Right lobe of liver (tissue), 6 donors: ENCODE measurements at places on chromosomes 5 and 9.
A peak's percentile ranks its signal among the peaks of the same experiment; 100 is the strongest.

GRCh38 chr5:40240111-40240510 is 439.6 kb upstream of the PTGER4 start:
- H3K27me3 ChIP-seq = no peaks in the 10 kb centered on the region
- H3K4me1 ChIP-seq = no peaks in the 10 kb centered on the region
- H3K4me3 ChIP-seq = no peak overlapping the region
- DNase-seq = no peak
- H3K27ac ChIP-seq = no peak overlapping the region

GRCh38 chr5:107337281-107337680 is 333.5 kb downstream of the EFNA5 start:
- no peaks in the 10 kb centered on the region for H3K4me1 ChIP-seq
- no peak overlapping the region for H3K4me3 ChIP-seq
- DNase-seq = no peak
- H3K36me3 ChIP-seq = no peaks in the 10 kb centered on the region
- no peak overlapping the region for H3K27ac ChIP-seq

GRCh38 chr5:170573660-170574059 is 69.8 kb downstream of the KCNIP1 start:
- H3K4me1 ChIP-seq = no peaks in the 10 kb centered on the region
- no peak overlapping the region for H3K4me3 ChIP-seq
- H3K36me3 ChIP-seq = no peaks in the 10 kb centered on the region
- no peaks in the 10 kb centered on the region for H3K27me3 ChIP-seq
- no peak for DNase-seq

- no peaks in the 10 kb centered on the region for H3K36me3 ChIP-seq
- H3K27ac ChIP-seq = no peak overlapping the region
- no peaks in the 10 kb centered on the region for H3K27me3 ChIP-seq
- DNase-seq = no peak
- peaks cover 13% of the 10 kb centered on the region for H3K4me1 ChIP-seq
- no peak overlapping the region for H3K4me3 ChIP-seq
These were observed 192.1 kb downstream of the ERCC6L2 start for GRCh38 chr9:96067600-96067999.

DNA sequence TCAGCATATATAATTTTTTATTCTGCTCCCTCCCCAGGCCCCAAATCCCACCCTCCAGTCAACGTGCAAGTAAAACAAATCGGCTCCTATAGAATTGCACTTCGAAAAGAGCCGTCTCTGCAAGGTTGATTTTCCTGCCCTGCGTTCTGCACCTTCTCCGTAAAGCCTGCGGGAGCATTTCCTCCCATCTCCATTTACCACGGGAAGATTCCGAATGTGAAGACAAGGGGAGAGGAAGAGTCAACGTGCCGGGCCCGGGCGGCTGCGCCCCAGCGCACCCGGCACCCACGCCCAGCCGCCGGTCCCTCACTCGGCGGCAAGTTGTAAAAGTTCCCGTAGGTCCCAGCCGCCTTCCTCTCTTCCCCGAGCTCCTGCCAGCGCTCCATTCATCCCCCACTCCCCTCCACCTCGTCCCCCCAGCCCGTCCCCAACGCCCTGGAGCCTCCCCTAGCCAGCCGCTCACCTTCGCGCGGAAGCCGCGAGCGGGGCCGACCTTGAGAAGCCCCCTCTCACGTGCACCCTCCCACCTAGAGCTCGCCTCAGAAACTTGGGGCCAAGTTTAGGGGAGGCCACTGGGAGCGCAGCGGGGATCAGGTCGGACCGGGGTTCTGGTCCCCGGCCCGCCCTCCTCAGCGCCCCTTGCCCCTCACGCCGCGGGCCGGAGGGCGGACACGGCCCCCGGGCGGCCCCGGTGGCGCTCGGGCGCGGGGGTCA is 431 bp downstream of the BNC2 start:
- DNase-seq = no peak
- H3K4me1 ChIP-seq = peaks cover 18% of the 10 kb centered on the region
- H3K36me3 ChIP-seq = no peaks in the 10 kb centered on the region
- H3K4me3 ChIP-seq = peak overlapping the region; percentile 42
- H3K27me3 ChIP-seq = peaks cover 8% of the 10 kb centered on the region
- H3K27ac ChIP-seq = no peak overlapping the region

DNA sequence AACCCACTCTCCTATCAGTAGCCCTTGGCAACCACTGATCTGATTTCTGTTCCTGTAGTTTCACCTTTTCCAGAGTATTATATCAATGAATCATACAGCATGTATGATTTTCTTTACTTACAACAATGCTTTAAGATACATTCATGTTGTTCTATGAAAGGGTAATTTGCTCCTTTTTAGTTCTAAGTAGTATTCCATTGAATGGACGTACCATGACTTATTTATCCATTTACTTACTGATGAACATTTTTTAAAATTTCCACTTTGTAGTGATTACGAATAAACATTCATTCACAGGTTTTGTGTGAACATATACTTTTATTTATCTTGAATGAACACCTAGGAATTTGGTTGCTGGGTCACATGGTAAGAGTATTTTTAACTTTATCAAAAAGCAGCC is 620.8 kb downstream of the HTR1A start:
- H3K36me3 ChIP-seq = no peaks in the 10 kb centered on the region
- no peak overlapping the region for H3K27ac ChIP-seq
- no peaks in the 10 kb centered on the region for H3K27me3 ChIP-seq

GRCh38 chr9:87238545-87238944 is 259.1 kb upstream of the DAPK1 start:
- H3K36me3 ChIP-seq = no peaks in the 10 kb centered on the region
- H3K27me3 ChIP-seq = no peaks in the 10 kb centered on the region
- no peaks in the 10 kb centered on the region for H3K4me1 ChIP-seq
- no peak overlapping the region for H3K4me3 ChIP-seq

DNA sequence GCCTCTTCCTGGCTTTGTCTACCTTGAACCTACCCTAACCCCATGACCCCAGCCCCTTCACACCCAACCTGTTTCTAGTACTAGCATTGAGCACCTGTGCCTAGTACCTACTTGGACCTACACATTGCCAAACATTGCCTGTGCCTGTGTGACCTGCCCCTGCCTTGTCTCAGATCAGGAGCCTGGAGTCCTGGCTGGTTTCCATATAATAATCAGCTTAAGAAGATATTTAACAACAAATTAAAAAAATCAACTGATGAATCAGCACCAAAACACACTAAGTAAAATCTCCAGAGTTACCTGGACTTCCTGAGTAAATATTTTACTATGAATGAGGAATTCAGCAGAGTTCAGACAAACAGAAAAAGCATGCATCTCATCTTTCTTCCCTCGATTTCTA is 17.7 kb downstream of the LPAR1 start:
- no peak for DNase-seq
- no peaks in the 10 kb centered on the region for H3K4me1 ChIP-seq
- H3K27me3 ChIP-seq = no peaks in the 10 kb centered on the region
- H3K4me3 ChIP-seq = no peak overlapping the region

GRCh38 chr5:36832274-36832673 is 44.3 kb upstream of the NIPBL start:
- no peak overlapping the region for H3K4me3 ChIP-seq
- H3K4me1 ChIP-seq = no peaks in the 10 kb centered on the region
- no peaks in the 10 kb centered on the region for H3K36me3 ChIP-seq
- no peak overlapping the region for H3K27ac ChIP-seq

DNA sequence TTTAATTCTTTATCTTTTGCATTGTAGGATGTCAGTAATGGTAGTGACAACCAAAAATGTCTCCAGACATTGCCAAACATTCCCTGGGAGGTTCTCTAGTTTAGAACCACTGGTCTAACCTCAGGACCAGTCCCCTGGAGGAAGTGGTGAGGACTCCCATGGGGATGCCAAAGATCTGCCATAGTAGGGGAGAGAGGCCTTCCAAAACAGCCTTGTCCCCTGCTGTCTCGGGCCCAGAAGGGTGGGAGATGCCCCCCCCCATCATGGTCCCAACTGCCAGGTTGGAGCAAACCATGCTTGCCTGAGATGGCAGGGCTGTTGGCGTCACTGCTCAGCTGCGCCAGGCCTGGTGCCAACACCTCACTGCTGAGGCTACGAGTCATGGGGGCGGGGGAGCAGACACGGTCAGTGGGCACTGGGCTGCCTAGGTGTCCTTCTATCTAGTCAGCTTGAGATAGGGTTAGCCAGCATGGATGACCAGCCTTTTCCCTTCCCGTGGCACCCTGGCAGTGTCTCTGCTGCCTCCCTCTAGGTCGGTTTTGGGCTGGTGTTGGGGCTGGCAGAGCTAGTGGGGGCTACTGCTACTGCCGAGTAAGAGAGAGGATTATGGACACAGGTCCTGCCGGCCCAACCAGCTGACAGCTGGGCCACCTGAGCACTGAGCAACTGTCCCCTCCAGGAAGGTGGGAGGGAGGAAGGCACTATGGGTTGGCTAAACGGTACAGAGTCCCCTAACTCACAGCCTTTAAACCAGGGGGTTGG is 8.3 kb upstream of the CXXC5 start:
- H3K4me1 ChIP-seq = peaks cover 61% of the 10 kb centered on the region
- H3K4me3 ChIP-seq = no peak overlapping the region
- peak overlapping the region; percentile 9 for H3K27ac ChIP-seq
- peak; percentile 72 for DNase-seq

- no peak overlapping the region for H3K27ac ChIP-seq
- no peaks in the 10 kb centered on the region for H3K36me3 ChIP-seq
- no peaks in the 10 kb centered on the region for H3K27me3 ChIP-seq
- H3K4me3 ChIP-seq = no peak overlapping the region
- DNase-seq = no peak
These were observed 75.7 kb downstream of the TUSC1 start for GRCh38 chr9:25602400-25603044.

DNA sequence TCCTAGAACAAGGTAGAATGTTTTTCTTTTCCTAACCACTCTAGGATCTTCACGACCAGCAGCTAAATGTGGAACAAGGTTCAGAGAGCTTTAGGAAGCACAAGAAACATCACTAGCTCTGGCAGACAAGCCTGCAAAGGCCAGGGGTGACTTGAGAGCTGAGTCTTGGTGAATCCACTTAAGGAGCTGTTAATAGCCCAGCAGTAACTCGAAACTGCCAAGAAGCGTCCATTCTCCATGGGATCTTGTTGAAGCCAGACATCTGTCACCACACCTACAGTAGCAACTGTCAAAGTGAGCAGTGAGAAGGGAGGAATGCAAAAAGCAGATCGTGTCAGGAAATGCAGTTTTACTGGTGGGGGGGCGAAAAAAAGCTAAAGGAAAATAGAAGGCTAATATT is 87.2 kb downstream of the ATPSCKMT start:
- no peaks in the 10 kb centered on the region for H3K4me1 ChIP-seq
- no peaks in the 10 kb centered on the region for H3K27me3 ChIP-seq
- no peaks in the 10 kb centered on the region for H3K36me3 ChIP-seq
- no peak for DNase-seq
- no peak overlapping the region for H3K4me3 ChIP-seq

DNA sequence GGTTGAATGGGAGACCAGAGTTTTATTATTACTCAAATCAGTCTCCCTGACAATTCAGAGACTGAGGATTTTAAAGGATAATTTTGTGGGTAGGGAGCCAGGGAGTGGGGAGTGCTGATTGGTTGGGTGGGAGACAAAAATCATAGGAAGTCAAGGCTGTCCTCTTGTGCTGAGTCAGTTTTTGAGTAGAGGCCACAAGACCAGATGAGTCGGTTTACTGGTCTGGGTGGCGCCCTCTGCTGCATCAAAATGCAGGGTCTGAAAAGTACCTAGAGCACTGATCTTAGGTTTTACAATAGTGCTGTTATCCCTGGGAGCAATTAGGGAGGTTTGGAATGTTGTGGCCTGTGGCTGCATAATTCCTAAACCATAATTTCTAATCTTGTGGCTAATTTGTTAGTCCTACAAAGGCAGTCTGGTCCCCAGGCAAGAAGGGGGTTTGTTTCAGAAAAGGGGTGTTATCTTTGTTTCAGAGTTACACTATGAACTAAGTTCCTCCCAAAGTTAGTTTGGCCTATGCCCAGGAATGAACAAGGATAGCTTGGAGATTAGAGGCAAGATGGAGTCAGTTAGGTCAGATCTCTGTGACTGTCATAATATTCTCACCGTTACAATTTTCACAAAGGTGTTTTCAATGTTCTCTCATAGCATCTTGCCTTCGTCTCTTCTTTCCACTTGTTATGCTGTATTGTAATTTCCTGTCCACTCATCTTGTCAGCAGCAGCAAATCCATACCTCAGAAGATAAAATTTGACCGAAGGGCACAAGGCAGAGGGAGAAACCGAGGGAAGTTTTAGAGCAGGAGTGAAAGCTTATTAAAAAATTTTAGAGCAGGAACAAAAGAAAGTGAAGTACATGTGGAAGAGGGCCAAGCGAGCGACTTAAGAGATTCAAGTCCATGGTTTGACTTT is 59.2 kb upstream of the CLINT1 start:
- no peaks in the 10 kb centered on the region for H3K27me3 ChIP-seq
- no peak overlapping the region for H3K27ac ChIP-seq
- no peak overlapping the region for H3K4me3 ChIP-seq
- peak; percentile 57 for DNase-seq
- no peaks in the 10 kb centered on the region for H3K36me3 ChIP-seq
- no peaks in the 10 kb centered on the region for H3K4me1 ChIP-seq

GRCh38 chr5:107407713-107408298 is 262.9 kb downstream of the EFNA5 start:
- H3K27ac ChIP-seq = no peak overlapping the region

- no peak overlapping the region for H3K4me3 ChIP-seq
- no peaks in the 10 kb centered on the region for H3K36me3 ChIP-seq
- H3K4me1 ChIP-seq = peaks cover 9% of the 10 kb centered on the region
- no peak overlapping the region for H3K27ac ChIP-seq
- no peaks in the 10 kb centered on the region for H3K27me3 ChIP-seq
These were observed 96.5 kb downstream of the SMIM23 start for GRCh38 chr5:171882118-171882517.

GRCh38 chr9:104494808-104495207 is 9.3 kb upstream of the OR13F1 start:
- H3K27me3 ChIP-seq = no peaks in the 10 kb centered on the region
- no peak overlapping the region for H3K27ac ChIP-seq
- no peaks in the 10 kb centered on the region for H3K36me3 ChIP-seq

DNA sequence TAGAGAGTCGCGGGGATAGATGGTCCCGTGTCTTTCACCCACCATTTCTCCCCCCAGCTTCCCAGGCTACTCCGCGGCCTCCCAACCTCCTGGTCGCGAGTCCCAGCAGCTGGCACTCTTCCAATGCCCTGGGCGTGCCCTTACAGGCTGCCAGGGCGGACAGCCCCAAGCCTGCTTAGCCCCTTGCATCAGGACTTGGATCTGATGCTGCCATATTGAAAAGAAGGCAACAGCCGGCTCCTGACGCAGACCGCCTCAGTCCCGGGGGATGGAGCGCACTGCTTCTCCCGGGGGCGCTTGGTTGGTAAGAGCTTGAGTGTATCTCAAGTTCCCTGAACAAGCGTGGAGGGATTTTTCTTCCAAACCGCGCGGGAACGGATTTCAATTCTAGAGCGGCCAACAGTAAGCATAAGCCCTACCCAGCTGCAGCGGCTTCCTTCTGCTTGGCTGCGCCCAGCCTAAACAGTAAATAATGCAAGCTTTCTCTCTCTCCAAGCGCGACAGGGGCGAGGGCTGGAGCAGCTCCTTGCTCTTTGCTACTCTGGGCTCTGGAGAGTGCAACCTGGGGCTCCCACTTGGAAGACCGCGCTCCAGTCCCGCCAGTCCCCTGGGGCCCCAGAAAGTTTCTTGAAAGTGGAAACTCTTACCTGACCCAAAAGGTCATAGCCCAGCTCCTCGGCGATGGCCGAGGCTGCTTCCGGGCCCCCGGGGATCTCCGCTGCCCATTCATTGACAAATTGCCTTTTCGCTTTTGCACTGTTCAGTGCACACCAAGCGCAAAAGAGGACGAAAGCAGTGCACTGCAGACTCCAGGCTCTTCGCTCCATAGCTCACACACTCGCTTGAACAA is 607 bp downstream of the PCSK1 start:
- H3K36me3 ChIP-seq = no peaks in the 10 kb centered on the region
- no peak overlapping the region for H3K4me3 ChIP-seq
- H3K27me3 ChIP-seq = peaks cover 22% of the 10 kb centered on the region
- no peaks in the 10 kb centered on the region for H3K4me1 ChIP-seq
- H3K27ac ChIP-seq = no peak overlapping the region
- no peak for DNase-seq
